ENCODE measurements at places on chromosomes 16 and 17. TPM values are rescaled to one million over a fixed set of nuclear protein-coding genes. Genes with fewer than 3 reads are reported as not detected.

The AURKB gene
- polyA plus RNA-seq, result 43.9 TPM

DNA sequence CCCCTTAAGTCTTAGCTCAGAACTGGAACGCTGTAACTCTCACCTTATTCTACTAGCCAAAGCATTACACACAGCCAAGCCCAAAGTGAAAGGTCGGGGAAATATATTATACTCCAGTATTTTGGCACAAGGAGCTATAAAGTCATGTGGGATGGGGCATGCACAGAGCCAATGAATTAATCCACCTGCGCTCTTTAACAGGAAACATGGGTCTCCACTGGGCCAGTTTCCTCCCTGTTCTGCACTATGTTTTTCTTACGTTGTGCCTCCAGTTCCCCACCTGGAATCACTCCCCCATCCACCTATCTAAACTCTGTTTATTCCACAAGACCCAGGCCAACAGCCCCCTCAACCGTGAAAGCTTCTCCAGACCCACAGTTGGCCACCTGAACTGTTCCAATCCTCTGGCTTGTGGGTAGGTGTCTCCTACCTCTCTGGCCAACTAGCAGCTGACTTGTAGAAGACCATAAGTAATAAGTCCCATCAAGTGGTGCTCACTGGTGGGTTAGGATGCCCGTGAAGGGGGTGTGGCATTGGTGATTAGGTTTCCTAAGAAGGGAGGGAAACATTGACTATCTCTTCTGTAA, 286.9 kb downstream of the NPIPA8 start:
- H3K27ac ChIP-seq, result no peak overlapping the region
- H3K4me3 ChIP-seq, result no peak overlapping the region
- no peaks in the 10 kb centered on the region for H3K36me3 ChIP-seq
- DNase-seq, result no peak
- H3K4me1 ChIP-seq, result no peaks in the 10 kb centered on the region

The RNFT1 gene
- polyA plus RNA-seq, result 11.8 TPM

The TMC6 gene
- 5.5 TPM for polyA plus RNA-seq

All from SK-N-SH (cell line).